ENCODE measurements at places on chromosomes 5 and 9.

- DNase-seq = peak; percentile 24
Observed at GRCh38 chr5:142281966-142282365, 42.9 kb downstream of the SPRY4 start.

GRCh38 chr9:112971415-112971814 is 40.6 kb downstream of the ZNF883 start:
- DNase-seq = no peak

DNA sequence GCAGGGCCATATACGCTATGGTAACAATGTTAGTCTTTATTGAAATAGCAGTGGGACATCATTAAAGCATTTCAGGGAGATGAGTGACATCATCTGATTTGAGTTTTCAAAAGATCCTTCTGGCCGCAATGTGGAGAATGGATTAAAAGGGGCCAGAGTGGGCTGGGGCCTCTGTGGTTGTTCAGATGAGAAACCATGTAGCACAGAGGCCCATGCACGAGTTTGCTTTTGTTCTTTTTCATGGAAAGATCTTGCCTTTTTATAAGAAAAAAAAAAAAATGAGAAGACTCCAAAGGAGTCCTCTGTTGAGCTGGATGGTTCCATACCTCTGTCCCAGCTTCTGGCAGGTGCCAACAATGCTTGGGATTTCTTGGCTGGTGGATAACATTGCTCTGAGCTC is 173.5 kb upstream of the SPRY4 start:
- DNase-seq = no peak

DNA sequence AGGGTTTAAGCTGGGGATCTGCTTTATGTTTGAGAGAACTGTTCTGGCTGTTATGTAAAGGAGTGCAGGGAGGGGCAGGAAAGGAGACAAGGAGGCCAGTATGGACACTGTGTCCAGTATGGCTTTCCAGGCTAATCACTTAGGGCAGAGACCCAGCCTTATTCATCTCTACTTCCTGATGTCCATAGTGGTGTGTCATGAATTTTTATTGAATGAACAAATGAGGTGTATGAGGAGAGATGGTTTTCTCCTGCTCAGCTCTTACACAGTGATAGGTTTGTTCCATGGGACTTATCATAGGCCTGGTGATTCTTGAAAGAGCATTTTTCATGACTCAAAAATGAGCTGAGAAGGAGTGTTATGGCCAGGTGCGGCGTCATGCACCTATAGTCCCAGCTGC is 20.5 kb upstream of the FGFR4 start:
- DNase-seq = no peak

- DNase-seq = no peak
Observed at GRCh38 chr9:26863074-26863473, 29.5 kb downstream of the CAAP1 start.

DNA sequence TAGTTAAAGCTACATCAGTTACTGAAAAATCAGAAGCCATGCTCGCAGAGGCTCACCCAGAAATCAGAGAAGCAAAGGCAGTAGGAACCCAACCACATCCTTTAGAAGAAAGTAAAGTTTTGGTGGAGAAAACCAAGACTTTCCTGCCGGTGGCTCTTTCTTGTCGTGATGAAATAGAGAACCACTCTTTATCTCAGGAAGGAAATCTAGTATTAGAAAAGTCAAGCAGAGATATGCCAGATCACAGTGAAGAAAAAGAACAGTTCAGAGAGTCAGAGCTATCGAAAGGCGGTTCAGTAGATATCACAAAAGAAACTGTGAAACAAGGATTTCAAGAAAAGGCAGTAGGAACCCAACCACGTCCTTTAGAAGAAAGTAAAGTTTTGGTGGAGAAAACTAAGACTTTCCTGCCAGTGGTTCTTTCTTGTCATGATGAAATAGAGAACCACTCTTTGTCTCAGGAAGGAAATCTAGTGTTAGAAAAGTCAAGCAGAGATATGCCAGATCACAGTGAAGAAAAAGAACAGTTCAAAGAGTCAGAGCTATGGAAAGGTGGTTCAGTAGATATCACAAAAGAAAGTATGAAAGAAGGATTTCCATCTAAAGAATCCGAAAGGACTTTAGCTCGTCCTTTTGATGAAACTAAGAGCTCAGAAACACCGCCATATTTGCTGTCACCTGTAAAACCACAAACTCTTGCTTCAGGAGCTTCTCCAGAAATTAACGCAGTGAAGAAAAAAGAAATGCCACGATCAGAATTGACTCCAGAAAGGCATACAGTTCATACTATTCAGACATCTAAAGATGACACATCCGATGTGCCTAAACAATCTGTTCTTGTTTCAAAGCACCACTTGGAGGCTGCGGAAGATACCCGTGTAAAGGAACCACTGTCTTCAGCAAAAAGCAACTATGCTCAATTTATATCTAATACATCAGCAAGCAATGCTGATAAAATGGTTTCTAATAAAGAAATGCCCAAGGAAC is 47.2 kb downstream of the CMYA5 start:
- no peak for DNase-seq

DNA sequence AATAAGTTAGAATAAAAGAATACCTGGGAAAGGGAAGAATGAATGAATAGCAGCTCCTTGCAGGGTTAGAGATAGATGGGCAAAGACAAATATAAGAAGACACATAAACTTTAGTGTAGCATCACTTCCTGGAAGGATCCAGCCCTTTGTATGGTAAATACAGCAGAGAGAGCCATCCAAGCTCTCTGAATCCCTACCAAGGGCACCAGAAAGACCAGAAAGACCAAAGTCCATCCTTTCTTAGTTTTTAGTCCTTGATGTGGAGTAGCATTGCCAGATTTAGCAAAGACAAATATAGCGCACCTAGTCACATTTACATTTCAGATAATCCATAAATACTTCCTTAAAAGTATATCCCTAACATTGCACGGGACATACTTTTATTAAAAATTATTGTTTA is 56.1 kb upstream of the C9orf72 start:
- no peak for DNase-seq

DNA sequence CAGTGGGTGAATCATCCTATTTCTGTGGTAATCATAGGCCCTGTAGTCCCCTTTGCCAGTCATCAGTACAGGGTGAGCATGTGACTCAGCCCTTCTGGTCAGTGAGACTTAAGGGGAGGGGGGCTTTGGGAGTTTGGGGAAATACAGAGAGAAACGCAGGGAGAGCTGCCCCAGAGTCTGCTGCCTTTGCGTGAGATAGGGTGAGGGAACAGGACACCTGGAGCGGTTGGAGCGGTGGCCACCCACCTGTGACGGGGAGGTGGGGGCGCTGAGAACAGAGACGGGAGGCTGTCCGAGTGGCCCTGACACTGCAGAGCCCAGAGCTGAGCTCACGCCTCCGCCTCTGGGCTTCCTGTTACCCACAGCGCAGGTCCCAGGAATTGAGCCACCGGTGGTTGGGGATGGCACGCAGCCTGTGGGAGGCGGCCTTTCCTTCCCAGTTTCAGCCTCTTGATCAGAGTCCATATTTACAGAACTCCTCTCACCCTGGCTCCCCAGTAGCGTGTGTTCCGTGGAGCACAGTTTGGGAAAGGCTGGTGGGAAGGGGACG is 92.0 kb upstream of the ERCC6L2 start:
- DNase-seq = no peak

DNA sequence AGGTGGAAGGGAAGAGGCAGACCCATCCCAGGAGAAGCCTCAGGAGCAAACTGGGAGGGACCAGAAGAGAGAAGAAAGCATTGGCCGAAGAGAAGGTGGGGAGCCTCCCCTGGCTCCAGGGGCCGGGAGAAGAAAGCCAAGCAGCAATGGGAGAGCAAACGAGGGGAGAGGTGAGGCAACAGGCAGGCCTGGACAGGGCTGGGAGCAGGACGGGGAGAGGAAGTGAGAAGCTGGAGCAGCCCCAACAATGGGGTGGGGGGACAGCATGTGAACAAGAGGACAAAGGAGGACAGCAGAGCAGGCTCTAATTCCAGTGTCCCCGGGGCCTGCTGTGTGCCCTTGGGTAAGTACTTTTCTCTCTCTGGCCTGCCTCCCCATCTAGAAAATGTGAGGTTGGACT is 115.3 kb downstream of the PSD2 start:
- DNase-seq = no peak

DNA sequence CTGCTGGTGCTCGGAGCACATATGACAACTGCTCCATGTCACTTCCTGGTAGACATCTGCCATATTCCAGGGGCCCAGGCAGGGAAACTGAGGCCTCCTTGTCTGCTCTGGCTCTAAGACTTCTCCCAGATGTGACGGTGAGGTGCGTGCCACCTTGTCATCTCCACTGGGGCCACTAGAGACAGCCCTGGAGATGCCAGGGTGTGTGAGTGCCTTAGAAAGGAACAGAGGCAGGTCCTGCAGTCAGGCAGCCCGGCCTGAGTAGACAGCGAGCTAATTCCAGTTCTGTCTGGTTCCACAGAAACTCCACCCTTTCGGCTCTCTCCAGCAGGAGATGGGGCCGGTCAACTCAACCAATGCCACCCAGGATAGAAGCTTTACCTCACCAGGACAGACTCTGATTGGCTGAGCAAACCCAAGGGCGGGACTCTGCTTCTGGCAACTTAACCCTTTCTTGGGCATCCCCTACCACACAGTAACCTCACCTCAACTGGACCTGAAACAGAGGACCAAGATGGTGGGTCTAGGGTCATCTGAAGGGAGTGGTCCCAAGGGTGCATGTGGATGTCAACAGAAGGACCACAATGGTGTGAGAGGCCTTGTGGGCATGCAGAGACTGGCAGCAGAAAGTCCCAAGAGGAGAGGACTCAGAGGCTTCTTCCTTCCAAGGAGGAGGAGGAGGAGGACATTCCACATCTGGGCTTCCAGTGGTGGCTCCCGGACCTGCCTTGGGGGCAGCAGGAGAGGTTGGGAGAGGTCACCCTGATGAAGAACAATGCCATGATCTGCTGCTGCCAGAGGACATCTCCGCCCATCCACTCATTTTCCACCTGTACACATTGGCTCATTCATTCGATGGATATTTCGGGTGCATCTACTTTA is 77.7 kb downstream of the RGS3 start:
- DNase-seq = no peak

GRCh38 chr5:29023541-29023940 is 1985.2 kb upstream of the CDH9 start:
- DNase-seq = no peak

- DNase-seq = no peak
Observed at GRCh38 chr9:125241863-125242739, 958 bp upstream of the HSPA5 start.

DNA sequence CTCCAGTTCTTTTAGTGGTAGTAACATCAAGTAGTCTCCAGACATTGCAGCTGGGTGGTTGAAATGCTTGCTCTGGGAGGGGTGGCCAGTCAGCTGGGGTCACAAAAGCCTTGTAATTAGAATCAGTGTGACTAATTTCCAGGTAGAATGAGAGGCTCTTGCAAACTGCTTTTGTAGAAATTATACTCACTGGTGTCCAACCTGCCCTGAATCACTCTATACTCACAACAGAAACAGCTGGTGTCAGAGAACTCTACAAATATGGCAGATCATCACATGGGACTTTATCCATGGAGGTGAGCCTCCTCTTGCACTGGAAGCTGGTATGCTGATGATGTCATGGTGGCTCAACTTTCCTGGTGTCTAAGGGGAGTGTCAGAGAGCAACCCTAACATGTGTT is 71.3 kb downstream of the SH3TC2 start:
- DNase-seq = peak; percentile 75

GRCh38 chr5:135329066-135329912 is 69.7 kb downstream of the MACROH2A1 start:
- DNase-seq = no peak

- DNase-seq = no peak
Observed at GRCh38 chr5:32779754-32780415, 68.8 kb downstream of the NPR3 start.

DNA sequence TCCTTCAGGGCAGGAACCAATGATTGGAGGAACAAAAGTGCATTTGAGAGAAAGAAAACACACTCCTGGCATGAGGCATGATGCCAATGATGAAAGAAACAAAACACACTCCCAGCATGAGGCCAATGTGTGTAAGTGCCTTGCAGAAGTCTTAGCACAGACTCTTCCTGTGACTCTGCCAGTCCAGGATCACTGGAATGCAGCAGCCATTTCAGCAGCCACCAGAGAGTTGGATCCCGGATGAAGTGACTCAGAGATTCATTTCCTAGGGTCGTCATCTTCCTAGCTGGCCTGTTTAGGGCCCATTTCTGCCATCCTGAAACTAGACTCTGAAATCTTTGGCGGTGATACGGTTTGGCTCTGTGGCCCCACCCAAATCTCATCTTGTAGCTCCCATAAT is 212.5 kb downstream of the CFAP90 start:
- DNase-seq = no peak

DNA sequence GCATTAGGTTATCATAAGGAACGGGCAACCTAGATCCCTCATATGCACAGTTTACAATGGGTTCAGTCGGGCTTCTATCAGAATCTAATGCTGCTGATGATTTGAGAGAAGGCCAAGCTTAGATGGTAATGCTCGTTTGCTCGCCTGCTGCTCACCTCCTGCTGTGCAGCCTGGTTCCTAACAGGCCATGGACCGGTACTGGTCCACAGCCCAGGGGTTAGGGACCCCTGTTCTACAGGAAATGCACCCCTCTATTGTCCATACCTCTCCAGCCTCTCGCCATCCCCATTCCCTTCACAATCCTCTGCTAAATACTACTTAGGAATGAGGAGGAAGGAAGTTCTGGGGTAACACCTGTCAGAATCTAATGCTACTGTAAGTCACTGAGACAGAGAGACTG is 75.1 kb downstream of the OXCT1 start:
- DNase-seq = no peak

GRCh38 chr9:135990468-135991429 is 29.6 kb upstream of the UBAC1 start:
- no peak for DNase-seq

GRCh38 chr5:22938362-22938761 is 85.2 kb upstream of the CDH12 start:
- DNase-seq = no peak

DNA sequence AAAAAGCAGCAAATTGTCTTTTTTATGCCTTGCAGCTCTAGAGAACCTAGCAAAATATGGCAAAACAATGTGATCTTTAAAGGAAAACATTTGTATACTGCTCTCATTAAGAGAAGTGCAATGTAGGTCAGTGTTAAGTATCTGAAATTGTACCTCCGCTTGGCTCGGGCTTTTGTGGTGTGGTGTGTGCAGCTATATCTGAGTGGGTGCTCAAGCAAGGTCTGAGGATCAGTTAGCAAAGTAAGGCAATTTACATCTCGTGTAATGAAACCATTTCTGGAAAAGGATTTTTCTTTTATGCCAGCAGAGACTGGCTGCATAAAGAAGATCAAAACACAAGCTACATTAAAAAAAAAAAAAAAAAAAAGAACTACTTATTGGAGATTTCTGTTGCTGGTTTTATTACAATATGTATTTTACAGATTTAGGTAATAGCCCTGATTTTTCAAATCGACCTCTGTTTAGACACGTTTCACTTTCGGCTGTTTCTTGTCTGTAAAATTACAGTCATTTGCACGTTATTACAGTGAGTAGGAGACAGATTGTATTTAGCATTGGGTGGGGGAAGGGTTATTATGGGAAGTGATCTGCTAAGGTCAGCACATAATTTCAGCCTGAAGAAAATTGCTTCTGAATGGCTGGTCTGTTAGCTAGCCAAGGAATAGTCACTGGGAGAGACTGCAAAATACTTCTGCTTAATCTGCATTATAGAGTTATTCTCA is 7.9 kb upstream of the ZNF608 start:
- no peak for DNase-seq

- no peak for DNase-seq
Observed at GRCh38 chr5:143390941-143391340, 12.5 kb downstream of the NR3C1 start.
